Kidney (tissue), 22 donors: ENCODE measurements at places on chromosomes 6 and 20. TPM values are rescaled to one million over a fixed set of nuclear protein-coding genes. Genes with fewer than 3 reads are reported as not detected.

Gene E2F1
- 1.5 TPM for total RNA-seq

DNA sequence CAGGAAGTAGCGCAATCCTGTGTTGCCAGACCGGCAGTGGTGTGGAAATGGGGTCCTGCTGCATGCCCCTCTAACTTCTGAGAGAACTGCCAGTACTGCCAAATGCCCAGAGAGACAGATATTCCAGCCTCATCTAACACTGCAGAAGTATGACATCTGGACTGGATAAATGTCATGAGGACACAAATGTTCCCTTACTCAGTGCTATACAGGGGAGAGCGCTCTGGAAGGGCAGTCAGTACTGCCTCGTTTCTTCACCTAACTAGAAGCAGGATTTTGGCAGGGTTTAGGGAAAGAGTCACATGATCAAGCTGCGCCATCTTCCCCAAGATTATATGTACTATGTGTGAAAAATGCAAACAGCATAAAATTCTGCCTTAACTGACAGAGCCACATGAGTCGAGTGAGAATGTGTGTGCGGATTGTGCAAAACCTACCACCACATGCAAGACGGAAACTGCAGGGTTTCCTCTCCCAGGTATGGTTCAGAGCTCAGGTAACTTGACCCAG is 59.7 kb downstream of the B4GALT5 start:
- no peak for DNase-seq

Gene PLN
- 47.2 TPM for total RNA-seq

Gene CLVS2
- not detected for total RNA-seq

DNA sequence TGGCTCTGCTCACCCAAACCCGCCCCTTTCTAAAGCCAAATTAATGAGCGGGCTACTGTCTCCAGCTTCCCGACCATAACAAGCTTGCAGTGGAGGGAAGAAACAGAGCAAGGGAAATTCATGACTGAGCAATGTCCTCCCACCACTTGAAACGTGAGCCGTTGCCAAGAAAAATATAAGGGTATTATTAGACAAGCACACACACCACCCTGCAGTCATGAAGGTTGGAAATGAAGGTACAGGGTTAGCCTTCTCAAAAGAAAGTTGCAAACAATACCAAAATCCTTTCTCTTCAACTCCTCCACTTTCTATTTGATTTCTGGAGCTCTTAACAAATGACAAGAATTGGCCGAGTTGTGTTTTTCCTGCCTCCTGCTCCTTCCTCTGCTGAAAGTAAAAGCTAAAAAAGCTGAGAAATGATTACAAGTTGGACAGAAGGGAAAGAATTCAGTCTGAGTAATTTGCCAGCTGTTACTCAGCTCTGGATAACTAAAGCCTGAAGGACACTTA is 151.1 kb upstream of the B3GAT2 start:
- peak; percentile 90 for DNase-seq

- DNase-seq, result no peak
Observed at GRCh38 chr6:137473598-137473997, 20.6 kb downstream of the OLIG3 start.

Gene SYTL3
- 16.0 TPM for total RNA-seq

- DNase-seq, result peak; percentile 91
Observed at GRCh38 chr6:158231551-158232315, 63.6 kb downstream of the GTF2H5 start.

- DNase-seq, result no peak
Observed at GRCh38 chr6:106411643-106412200, 51.2 kb downstream of the CRYBG1 start.

DNA sequence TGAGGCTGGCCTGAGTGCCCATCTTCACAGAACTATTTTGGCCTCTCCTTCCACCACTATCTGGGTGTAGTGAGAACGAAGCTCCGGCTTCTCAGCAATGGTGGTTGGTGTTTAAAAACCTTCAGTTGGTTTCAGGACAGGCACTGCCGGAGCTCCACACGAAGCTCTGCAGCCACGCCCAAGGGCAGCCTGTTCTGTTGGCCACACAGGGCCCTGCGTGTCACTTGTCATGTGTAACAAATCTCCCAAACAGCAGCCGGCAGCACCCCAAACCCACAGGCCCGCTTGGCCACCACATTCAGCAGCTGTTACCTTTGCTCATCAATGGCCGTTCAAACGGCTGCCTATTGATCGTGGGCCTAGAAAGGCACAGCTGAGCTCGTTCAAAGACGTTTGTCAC is 97.5 kb downstream of the ERMARD start:
- DNase-seq, result no peak

DNA sequence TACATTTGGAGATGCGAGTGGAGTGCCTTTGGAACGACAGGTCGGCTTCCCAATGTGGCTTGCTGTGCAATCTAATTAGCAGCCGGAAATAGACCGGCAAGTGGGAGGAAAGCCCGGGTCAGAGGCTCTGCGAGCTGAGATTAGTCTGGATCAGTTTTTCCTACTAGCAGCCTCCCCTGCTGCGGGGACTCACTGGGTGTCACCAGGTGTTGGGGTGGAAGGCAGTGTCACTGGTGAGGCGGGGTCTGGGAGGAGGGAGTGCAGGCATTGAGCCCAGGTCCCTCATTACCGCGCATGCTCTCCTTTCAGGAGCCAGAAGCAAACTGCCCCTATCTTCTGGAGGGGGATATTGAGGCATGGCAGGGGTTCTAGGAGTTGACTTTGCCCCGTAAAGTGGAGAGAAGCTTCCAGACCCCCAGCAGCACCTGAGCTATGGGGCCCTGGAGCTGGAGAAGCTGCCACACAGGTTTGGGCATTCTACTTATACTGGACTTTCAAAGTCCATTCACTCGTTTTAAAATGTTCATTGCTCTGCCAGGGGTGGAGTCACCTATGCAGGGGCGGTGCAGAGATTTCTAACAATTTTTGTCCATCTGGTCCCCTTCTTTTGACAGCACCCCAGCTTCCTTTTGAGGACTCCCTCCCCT is 11.0 kb downstream of the SULF2 start:
- DNase-seq, result peak; percentile 69

- no peak for DNase-seq
Observed at GRCh38 chr6:105484238-105485161, 81.6 kb upstream of the PREP start.

DNA sequence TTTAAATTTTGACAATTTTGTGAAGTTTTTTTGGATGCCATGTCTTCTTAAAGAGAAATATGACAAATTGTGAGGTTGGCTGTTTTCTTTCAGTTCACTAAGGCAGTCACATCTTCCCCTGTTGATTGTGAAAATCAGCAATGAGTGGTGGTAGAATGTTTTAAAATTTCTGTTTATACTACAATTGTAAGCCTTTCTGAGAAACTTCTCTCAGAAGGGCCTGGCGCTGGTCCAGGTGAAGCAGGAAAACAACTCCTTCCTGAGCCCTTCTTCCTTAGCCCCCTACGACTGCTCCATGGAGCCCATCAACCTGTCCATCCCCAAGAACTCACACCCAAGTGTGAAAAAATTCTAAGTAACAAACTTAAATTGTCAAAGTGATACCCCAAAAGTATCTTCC is 80.6 kb downstream of the SSR1 start:
- DNase-seq, result peak; percentile 38
